ENCODE measurements at places on chromosomes 16 and 17.

- peak; percentile 84 for DNase-seq
Observed at GRCh38 chr17:59074494-59074893, 32.2 kb downstream of the TRIM37 start.

DNA sequence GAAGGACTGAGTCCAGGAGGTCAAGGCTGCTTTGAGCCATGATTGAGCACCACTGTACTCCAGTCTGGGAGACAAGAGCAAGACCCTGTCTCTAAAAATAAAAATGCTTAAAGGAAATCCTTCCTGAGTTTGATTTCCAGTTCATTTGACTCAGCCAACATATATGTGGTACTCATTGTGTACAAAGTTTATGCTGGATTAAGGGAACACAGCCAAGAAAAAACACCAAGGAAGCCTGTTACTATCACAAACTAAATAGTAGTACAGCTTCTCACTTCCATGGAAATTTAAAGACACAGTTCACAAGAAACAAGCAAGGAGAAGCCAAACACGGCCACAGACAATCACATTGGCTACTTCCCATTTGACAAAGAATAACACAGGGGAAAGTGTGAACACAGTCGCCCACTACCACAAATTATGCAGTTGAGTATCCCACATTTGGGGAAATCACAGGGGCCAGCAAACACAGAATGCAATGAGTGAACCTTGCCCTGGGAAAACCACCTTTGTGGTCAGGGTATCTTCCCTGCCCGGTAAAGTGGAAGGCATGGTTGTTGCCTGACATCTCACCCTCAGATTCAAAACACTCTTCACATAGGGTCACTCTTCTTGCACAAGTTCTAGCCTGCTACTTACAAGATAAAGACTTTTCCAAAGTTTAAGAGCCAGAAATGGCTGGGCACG is 14.5 kb downstream of the TEX14 start:
- no peak for DNase-seq

- no peak for DNase-seq
Observed at GRCh38 chr17:10178506-10178991, 19.9 kb downstream of the GAS7 start.

DNA sequence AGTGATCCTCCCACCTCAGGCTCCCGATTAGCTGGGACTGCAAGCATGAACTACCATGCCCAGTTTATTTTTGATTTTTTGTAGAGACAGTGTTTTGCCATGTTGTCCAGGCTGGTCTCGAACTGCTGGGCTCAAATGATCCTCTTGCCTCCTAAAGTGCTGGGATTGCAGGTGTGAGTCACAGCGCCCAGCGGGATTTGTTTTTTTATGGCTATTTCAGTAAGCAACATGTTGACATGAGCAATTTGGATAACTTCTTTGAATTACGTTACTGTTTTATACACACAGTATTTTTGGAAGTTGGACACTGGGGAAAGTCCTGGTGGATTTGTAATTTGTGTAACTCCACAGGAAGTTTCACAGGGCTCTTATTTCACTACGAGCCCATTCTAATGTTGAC is 18.5 kb upstream of the RHOT1 start:
- DNase-seq: no peak

- DNase-seq: no peak
Observed at GRCh38 chr17:63477480-63478440, 899 bp downstream of the ACE start.

DNA sequence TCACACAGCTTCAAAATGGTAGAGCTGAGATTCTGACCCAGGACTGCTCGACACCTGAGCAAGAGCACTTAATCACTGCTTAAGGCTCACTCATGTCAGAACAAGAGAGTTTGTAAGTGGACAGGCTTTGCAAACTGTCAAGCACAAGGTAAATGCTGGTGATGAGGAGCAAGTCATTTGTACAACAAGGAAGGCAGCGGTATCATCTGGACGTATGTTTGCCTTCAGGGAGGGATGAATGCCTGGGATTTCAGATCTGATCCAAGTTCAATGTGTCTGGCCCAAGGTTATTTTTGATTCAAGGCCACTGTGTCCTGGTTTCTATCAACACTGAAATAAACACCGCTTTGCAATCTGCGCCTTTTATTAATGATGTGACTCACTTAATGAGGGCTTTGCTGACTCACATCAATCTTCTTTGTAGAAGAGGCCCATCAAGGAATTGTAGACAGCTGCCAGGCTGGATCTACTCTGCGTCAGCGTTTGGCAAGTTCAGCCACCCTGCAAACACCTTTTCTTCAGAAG is 174.4 kb upstream of the HS3ST3A1 start:
- DNase-seq: no peak

DNA sequence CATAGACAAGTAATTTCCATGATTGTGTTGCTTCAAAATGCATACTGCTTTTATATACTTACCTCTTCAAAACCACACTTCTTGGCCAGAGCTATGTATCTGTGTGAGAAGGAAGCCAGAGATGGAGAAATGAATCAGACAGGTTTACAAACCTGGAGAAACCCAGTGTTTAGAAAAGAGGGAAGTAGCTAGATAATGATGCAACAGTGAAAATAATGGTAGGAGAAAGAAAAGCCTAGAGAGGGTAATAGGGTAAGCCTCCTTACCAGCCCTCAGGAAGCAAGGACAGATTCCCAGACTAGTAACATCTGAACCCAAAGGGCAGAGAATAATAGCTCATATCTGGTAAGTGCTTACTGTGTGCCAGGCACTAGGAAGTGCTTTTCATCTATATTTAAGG is 250.3 kb upstream of the CDH11 start:
- no peak for DNase-seq
